ENCODE measurements at places on chromosomes 1 and 21.

DNA sequence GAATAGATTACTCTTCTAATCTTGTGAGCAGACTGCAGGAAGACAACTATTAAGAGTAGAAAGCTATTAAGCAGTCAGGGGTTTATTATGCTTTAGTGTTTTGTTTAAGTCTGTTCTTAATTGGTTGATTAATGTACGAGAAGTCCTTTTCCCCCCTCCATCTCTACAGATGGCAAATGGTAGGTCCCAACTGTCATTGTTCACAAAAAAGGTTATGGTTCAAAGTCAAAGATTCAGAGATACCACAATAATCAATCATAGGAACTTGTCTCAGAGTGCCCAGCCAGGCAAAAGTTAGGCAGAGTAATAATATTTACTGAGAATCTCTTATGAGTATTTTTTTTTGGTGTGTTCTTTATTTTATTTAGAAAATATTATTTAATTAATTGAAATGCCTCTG lies 26.8 kb downstream of the NFIA start:
- DNase-seq, result peak; percentile 35

DNA sequence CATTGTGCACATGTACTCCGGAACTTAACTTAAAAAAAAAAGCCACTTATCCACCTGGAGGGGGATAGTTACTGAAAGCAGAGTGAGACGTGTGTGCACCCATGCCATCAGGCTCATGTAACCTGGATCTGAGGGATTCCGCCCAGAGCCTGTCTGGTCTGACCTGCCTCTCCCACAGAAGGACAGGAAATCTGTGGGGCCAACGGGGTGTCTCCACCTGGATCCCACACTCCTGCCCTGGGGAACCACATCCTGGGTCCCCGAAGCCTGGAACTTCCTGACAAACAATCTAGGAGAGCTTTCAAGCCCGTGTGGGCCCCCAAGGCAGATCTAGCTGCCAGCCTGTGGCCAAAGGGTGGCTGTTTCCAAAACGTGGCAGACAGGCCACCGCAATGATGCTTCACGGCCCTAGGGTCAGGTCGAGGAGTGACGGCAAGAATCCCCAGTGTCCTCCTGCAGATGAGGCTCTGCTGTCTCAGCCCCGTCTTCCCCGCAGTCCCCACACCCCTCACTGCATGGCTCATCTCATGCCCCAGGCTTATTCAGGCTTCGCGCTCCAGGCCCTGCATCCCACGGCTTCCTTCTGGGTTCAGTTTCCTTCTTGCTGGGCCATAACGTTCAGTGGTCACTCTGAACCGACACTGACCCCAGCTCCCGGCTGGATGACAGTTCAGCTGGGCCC lies 21.0 kb upstream of the PCBP3 start:
- DNase-seq, result no peak

- no peak for DNase-seq
Measured at GRCh38 chr1:51928896-51929295, 50.4 kb upstream of the NRDC start.

DNA sequence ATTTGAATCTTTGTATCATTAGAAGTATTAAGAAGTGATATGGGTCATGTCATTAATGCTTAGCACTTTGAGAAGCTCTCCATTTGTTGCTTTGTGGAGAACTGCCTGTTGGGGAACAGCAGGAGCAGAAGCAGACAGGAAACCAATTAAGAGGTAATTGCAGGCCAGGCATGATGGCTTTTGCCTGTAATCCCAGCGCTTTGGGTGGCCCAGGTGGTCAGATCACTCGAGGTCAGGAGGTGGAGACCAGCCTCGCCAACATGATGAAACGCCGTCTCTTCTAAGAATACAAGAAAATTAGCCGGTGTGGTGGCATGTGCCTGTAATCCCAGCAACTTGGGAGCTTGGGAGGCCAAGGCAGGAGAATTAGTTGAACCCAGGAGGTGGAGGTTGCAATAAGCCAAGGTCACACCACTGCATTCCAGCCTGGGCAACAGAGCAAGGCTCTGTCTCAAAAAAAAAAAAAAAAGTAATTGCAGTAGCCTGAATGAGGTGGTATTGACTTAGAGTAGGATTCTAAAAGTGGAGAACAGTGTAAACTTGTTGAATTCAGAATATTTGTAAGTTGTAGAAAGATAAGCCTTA lies 57.8 kb upstream of the FASLG start:
- DNase-seq, result no peak

- no peak for DNase-seq
Measured at GRCh38 chr1:44642925-44643324, 31.4 kb downstream of the TMEM53 start.

- no peak for DNase-seq
Measured at GRCh38 chr1:4495809-4496208, 158.6 kb upstream of the AJAP1 start.

DNA sequence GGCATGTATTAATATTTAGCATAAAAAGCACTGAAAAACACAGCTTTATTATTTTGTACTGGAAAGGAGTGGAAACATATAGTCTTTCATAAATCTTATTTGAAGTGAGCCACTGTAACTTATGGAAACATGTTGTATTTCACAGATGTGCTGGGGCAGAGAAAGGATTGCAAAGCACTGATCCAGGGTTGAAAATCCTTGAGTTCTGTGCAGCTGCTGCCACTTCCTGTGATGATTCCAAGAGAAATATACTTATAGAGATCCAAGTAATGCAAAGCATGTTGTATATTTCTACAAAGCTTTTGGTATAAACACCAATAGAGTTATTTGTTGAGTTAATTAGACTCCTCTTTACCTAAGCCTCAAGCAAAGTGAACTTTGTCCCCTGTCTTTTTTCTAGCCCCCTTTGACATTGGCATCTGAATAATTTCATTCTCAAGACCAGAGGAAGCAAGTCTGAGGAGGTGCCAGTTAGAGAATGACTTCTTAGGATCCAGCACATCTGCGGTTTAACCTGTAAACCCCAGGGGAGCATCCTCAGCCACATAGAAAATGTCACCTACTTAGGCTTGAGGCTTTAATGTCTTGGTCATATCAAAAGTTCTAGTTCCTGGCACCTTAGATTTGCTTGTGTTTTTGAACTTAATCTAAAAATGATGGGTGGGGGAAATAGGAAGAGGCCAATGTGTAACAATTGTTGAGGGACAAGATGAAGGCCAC lies 173.3 kb downstream of the FASLG start:
- DNase-seq, result no peak

- DNase-seq, result no peak
Measured at GRCh38 chr21:26171258-26172100, 909 bp upstream of the APP start.

DNA sequence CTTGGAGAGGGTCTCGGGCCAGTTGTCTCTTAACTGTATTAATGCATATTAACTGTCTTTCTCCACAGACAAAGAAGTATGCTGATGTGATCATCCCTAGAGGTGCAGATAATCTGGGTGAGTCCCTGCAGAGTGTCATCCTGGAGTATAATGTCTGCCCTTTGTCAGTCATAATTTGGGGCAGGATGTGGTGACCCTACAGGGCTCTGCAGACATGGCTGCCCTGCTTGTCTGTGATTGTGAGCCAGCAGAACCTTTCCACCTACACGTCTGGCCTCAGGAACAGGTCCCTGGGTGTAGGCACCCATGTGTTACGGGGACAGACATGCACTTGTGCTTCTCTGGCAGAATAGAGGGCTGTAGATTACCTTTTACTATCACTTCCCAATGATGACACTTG lies 78.4 kb downstream of the UCK2 start:
- DNase-seq, result no peak

- DNase-seq, result peak; percentile 54
Measured at GRCh38 chr21:38804789-38805327, 871 bp upstream of the ETS2 start.

GRCh38 chr1:109751531-109752260 lies 10.9 kb upstream of the GSTM3 start:
- DNase-seq, result no peak

GRCh38 chr1:169200319-169200718 lies 93.8 kb downstream of the ATP1B1 start:
- no peak for DNase-seq

- DNase-seq, result peak; percentile 41
Measured at GRCh38 chr1:205350691-205351141, 6.0 kb downstream of the KLHDC8A start.

DNA sequence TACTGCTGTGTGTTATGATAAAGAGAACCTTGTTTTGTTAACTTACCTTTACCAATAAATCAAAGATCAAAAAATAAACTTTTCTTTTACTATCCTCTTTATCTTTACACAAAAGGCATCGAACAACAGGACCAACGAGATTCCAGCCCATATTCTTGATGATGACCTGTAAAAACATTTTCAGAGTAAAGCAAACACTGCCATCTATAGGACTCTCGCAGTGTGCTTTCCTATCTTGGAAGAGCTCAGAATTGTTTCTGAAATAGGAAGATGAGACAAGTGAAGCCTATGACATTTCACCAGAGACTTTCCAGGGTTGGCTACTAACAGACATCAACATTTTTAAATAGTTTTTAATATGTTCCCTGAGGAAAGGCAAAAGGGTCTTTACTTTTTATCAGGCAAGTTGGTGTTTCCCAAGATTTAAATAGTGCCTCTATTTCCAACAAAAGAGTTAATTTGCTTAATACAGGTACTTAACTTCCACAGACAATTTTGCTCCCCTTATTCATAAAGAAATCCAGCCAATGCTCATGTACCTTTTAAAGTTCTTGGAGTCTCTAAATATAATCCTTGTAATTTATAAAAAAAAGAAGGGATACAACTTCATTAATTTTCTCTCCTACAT lies 7.3 kb downstream of the GLMN start:
- peak; percentile 62 for DNase-seq

DNA sequence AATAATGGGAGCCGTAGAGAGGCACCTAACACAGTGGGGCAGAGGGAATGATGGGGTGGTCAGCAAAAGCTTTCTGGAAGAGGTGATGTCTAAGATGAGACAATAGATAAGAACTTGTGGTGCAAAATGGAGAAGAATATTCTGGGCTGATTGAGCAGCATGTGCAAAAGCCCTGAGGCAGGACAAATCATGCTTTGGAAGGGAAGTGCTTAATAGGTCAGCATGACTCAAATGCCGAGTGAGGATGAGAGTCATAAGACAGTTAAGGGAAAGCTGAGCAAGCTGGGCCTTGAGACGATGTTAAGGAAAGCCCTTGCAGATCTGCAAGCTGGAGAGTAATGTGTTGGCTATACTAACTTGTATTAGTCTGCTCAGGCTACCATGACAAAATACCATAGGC lies 37.3 kb upstream of the ASB17 start:
- DNase-seq, result no peak

- no peak for DNase-seq
Measured at GRCh38 chr1:78040484-78041089, 5.2 kb upstream of the GIPC2 start.

- no peak for DNase-seq
Measured at GRCh38 chr1:66489151-66489550, 44.8 kb upstream of the SGIP1 start.

- DNase-seq, result no peak
Measured at GRCh38 chr1:93758842-93759515, 77.3 kb upstream of the BCAR3 start.

GRCh38 chr1:34408011-34408410 lies 231.3 kb downstream of the C1orf94 start:
- no peak for DNase-seq

- DNase-seq, result no peak
Measured at GRCh38 chr1:43979528-43980254, 681 bp downstream of the B4GALT2 start.

- no peak for DNase-seq
Measured at GRCh38 chr21:28421716-28422524, 570.8 kb downstream of the LTN1 start.

GRCh38 chr21:15212206-15212605 lies 147.4 kb upstream of the NRIP1 start:
- no peak for DNase-seq

DNA sequence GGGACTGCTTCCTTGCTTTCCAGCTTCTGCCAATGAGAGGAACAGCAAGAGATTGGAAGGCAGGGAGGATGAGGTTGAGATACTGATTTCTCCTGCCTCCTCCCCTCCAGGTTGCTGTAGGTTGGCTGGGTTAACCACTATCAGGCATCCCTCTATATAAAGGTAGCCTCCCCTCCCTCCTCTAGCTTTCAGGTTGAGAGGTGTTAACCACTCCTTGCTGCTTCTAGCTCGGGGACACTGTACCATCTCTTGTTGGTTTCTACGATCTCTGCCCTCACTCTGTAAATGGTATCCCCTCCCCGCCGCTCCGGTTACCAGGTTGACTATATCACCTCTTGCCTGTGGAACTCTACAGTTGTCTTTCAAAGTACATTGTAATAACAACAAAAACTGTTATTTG lies 16.7 kb downstream of the LPAR3 start:
- no peak for DNase-seq

GRCh38 chr1:1435911-1436629 lies 580 bp downstream of the VWA1 start:
- DNase-seq, result no peak

DNA sequence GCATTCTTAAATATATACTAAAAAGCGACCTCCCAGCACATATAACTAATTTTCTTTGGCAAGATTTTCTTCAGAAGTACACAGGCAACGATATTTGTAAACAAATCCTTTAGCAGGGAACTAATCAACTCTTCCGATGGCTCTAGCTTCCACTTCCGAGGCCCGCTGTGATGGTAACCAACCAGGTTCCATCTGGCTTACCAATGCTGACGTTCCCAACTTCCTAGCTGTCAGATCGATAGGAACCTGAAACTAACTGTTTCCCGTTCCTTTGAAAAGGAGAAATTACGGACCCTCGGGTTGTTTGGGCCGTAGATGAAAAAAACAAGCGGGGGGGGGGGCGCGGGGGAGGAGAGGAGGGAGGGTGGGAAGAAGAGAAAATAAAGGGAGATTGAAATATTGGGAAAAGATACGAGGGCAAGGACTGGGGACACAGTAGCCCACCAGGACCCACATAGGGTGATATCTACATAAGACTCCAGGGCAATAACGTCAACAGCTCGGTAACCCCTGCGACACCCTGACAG lies 513 bp downstream of the GTF2B start:
- DNase-seq, result no peak

DNA sequence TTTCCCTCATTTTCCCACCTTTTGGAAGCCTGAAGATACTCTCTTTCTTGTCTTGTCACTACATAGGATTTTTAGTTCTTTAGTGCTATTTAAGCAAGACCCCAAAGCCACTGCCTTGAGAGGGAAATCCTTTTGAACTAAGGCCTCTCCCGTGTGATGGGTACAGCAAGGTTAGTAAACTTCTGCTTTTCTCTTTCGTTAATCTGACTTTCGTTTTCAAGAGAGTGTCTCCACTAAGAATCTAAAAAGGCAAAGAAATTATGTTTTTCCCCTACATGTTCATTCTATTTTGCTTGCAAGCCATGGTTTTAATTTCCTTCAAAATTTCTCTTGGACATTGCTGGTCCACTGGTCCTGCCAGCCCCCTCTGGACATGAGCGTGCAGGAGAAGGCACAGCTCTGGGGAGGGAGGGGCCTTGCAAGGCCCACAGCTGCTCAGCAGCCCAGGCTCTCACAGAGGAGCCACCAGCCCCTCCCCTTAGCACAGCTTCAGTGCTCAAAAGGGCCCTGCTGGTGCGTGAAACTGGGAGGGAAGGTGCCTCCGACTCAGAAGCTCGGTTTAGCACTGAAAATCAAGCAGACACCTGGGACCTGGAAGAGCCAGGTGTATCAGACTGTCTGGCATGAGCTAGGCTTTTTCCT lies 210.9 kb upstream of the GALNT2 start:
- DNase-seq, result no peak
